ENCODE measurements at places on chromosomes 7 and 10.

GRCh38 chr10:5206799-5207198 lies 10.2 kb downstream of the AKR1C4 start:
- no peak for DNase-seq

- no peak for DNase-seq
Observed at GRCh38 chr7:95874541-95875265, 102.3 kb downstream of the DYNC1I1 start.

GRCh38 chr10:98478430-98479222 lies 31.9 kb upstream of the HPS1 start:
- DNase-seq = peak; percentile 75

GRCh38 chr7:25780904-25781303 lies 371.1 kb upstream of the NFE2L3 start:
- no peak for DNase-seq

GRCh38 chr10:28983799-28984198 lies 305.1 kb upstream of the LYZL1 start:
- DNase-seq = peak; percentile 5

- DNase-seq = no peak
Observed at GRCh38 chr10:1202343-1202742, 146.2 kb downstream of the WDR37 start.

GRCh38 chr7:46115410-46115809 lies 194.3 kb upstream of the IGFBP3 start:
- DNase-seq = no peak

- DNase-seq = peak; percentile 74
Observed at GRCh38 chr10:126904818-126905701, at the start of gene DOCK1. DOCK1 (plus strand) TSS chr10:126905428; CDS start chr10:126905518, 90 bp downstream.

DNA sequence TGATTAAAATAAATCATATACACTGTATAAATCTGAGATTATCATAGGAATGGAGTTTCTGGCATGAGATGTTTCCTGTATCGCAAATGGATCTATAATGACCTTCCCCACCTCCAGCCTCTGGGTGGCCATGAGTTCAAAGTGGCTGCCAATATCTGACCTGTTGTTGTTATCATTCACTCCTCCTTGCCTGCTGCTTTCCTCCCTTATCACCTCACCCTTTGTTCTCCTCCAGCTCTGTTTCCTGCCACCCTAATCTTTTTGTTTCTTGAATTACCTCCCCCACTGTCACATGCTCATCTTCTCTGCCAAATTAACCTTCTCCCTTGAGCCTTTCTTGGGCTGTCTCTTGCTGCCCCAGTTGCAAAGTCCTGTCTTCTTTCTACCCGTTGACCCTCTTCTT lies 12.0 kb downstream of the SCD start:
- no peak for DNase-seq

DNA sequence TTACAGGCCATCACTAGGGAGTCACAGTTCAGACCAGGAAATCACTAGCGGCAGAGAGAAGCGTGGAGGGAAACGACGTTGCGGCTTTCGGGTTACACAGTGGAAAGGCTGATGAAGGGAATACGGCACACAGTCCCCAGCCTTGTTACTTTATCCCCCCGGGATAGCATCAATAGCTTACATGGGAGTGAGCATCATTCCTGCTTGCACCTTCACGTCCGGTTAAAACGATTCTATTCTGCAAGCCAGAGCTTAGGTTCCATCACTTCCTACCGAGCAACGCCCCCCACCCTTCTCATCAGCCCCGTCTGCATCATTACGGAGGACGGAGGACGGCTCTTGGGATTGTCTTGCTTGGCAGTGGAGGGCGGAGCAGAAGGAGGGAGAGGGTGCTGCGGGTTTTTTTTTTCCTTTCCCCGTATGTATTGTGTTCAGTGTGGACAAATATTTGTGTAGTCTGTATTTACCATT lies 124.9 kb downstream of the CLEC2L start:
- DNase-seq = no peak

- DNase-seq = peak; percentile 56
Observed at GRCh38 chr7:135645296-135645904, 16.9 kb upstream of the STMP1 start.

DNA sequence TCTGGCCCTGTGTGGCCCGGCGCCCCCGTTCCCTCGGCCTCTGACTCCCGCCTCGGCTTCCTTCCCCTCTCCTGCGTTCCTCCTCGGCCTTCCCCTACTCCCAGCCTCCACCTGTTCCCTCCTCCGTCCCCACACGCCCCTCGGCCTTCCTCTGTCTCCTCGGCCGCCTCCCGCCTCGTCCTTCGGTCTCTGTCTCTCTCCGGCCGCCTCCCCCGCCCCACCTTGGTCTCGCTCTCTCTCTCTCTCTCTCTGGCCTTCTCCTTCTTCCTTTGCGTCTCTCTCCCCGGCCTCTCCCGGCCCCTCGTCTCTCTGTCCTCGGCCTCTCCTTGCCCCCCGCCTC lies 588 bp downstream of the GET4 start:
- no peak for DNase-seq

GRCh38 chr10:49081547-49082275 lies 33.6 kb downstream of the VSTM4 start:
- peak; percentile 62 for DNase-seq

- peak; percentile 81 for DNase-seq
Observed at GRCh38 chr7:157347217-157347904, 10.6 kb downstream of the DNAJB6 start.

DNA sequence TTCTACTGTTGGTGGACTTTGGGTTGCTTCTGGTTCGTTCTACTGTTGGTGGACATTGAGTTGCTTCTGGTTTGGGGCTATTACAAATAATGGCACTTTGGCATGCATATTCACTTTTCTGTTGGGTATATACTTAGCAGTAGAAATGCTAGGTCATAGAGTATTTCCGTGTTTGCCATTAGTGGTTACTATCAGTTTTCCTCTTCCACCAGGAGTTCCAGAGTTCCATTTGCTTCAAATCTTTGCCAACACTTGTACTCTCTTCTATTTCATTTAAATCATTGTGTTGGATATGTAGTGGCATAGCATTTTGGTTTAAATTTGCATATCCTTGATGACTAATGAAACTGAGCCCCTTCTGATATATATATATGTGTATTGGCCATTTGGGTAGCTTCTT lies 15.2 kb downstream of the UBE2D1 start:
- DNase-seq = no peak

DNA sequence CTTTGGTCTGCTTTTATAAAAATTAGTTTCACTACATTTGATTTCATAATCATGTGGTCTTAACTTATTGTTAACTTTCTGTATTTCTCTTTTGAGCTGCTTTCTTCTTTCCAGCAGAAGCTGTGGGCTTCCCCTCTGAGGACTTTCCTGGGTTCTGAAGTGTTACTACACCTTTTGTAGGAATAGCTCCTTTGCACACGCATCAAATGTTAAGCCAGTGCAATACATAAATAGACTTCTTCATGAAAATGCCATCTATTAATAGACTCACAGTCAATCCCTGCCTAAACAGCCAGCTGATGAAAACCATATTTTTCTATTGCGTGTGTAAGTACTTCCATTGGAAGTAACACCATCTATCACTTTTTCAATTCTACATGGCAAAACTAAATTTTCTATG lies 1.5 kb downstream of the ABCB4 start:
- peak; percentile 21 for DNase-seq

DNA sequence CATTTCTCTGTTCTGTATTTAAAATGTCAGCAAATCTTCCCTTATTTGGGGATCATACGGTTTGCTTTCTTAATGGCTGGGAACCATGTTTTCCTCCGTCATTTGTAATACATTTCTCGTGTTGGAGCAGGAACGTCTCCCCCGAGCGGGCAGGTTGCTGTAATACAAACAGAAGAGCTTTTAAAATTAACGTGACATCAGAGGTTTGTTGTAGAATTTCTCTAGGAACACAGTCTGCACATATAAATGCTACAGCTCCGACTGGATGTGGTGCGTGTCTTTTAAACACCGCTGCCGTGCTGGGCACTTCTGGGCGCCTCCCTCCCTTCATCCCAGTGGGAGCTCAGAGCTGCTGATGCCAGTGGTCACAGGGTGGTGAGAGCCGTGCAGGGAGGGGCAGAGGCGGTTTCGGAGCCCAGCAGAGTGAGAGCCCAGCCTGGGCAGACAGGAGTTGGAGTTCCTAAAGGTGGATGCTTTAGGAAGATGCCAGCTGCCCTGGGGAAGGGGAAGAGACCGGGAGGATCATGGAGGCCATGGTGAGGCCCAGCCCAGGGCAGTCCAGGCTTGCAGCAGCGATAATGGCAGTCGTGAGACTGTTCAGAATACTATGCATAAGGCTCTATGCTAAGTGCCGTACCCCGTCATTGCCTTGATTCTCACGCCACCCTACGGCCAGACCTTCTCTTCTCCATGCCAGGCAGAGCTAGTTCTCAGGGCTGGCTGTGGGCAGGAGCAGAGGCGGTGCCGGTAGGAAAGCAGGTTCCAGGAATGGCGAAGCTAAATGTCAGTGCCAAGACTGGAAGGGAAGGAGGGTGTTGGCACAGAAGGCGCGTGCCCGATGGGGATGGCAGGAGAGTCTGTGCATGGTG lies 96.2 kb downstream of the GLRX3 start:
- no peak for DNase-seq

- no peak for DNase-seq
Observed at GRCh38 chr10:105473170-105473569, 832.1 kb downstream of the SORCS3 start.

DNA sequence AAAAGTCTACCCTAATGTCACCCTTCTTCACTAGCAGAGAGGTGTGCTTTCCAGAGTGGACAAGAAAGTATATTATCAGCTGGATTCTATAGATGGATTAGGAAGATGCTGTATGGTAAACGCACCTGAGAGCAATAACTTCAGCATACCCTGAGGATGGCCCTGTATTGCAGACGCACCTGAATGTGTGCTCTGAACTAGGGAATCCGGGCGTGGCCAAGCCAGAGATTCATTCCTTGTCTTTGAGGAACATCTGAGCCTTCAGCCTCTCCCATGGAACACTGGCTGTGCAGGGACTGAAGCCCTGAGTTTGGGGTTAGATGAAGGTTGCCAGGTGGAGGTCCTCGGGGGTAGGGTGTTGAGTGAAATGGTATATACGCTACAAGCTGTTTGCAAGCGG lies 66.2 kb upstream of the NFE2L3 start:
- no peak for DNase-seq

- DNase-seq = no peak
Observed at GRCh38 chr10:61702584-61702983, 39.9 kb downstream of the CABCOCO1 start.

DNA sequence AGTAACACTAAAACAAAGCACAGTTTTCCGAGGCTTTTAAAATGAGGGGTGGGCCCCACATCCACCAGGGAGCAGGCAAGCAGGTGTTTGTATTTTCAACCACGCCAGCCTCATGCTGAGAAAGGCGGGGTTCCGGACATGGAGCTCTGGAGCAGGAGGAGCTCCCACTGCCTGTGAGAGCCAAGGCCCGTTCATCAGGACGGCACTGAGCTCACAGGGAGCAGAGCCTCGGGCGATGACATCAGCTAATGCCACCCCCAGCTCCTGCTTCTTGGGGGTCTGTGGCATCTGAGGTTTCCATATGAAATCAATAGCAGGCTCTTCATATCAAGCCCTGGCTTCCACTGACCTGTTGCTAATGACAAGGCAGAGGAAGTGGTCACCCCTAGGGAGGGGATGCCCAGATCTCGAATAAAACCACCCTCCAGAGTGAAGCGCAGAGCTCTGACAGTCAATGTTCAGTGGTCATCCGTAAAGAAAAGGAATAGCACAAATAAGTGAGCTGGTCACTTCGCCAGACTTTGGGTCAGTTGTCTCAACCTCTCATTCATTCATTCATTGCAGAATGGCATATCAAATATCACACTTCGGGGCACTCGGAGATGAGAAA lies 89.1 kb downstream of the TNS3 start:
- no peak for DNase-seq

DNA sequence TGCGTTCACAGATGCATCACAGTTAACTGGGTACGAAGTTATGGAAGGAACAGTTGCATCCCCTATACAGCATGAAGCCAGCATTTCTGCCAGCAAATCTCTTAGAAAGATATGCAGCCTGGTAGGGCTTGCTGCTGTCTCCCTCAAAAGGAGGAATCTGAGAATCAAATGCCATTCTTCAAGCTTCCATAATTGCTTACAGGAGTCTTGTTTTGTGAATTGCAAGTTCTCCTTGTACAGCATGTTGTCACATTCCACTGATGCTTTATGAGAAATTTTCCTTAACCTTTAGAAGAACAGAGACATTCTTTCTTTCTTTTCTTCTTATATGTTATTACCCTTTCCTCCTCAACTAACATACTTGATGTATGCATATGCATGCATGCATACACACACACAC lies 134.6 kb downstream of the CHRM2 start:
- DNase-seq = peak; percentile 64

DNA sequence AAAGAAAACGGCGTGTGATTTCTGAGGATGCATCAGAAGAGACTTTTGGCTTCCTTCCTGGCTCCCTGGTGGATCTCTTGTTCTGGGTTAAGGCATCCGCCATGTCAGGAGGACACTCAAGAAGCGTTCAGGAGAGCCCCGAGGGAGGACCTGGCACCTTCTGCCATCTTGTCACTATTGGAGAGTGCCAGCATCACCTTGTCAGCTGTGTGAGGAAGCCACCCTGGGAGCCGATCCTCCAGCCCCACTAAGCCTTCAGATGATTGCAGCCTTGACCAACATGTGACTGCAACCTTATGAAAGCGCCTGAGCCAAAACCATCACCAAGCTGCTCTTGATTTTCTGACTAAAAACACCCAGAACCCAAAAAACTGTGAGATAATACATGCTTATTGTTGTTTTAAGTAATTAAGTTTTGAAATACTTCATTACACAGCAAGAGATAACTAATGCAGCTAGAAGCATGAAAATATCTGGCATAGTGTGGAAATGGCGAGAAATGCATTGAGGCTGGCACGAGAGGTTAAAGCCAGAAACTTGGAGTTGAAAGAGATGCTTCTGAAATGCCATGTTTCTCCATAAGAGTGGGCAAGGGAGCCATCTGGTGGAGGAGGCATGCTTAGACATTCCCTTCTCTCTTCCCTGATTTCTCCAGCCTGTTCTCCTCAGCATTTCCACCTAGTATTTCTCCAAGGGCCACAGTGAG lies 5.4 kb upstream of the ZFYVE27 start:
- DNase-seq = peak; percentile 80

- DNase-seq = no peak
Observed at GRCh38 chr7:121351682-121352081, 22.9 kb downstream of the WNT16 start.

All from AG10803 (cell line).